Cortex of kidney (tissue), 1 donor: ENCODE measurements at places on chromosomes 7 and 10.

- no peak for DNase-seq
These were observed 28.6 kb downstream of the PON3 start for GRCh38 chr7:95367606-95368005.

DNA sequence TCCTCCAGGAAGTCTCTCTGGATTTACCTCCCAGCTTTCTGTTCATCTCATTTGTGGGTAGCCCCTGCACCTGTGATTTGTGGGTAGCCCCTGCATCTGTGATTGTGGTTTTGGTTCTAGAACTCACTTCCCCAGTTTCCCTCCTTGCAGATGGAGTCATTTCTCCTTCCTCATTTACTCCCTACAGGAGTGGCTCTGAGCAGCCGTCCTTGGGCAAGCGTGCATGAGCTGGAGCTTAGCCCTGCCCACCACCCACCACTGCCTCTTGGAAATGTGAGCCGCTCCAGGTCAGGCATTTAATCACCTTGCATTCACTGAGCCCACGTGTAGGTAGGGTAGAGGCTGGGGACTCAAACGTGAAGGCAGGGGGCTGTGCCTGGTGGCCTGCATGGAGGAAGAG lies 8.2 kb downstream of the COL26A1 start:
- no peak for DNase-seq

DNA sequence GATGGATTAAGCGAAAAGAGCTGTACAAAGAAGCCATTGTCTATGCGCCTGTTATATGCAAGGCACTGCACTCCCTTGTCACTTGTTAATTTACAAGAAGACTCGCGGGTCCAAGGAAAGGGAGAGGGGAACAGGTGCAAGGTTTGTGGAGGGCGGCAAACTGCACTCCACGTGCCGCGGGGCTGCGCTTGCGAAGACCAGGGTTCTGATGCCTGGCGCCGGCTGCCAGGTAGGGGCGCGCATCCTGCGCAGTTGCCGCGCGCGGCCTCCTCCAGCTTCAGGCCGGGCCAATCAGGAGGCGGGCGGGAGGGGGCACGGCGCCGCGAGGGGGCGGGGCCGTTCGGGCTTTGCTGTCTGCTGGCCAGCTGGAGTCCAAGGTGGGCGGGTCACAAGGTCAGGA lies 140.6 kb upstream of the PALS2 start:
- no peak for DNase-seq

DNA sequence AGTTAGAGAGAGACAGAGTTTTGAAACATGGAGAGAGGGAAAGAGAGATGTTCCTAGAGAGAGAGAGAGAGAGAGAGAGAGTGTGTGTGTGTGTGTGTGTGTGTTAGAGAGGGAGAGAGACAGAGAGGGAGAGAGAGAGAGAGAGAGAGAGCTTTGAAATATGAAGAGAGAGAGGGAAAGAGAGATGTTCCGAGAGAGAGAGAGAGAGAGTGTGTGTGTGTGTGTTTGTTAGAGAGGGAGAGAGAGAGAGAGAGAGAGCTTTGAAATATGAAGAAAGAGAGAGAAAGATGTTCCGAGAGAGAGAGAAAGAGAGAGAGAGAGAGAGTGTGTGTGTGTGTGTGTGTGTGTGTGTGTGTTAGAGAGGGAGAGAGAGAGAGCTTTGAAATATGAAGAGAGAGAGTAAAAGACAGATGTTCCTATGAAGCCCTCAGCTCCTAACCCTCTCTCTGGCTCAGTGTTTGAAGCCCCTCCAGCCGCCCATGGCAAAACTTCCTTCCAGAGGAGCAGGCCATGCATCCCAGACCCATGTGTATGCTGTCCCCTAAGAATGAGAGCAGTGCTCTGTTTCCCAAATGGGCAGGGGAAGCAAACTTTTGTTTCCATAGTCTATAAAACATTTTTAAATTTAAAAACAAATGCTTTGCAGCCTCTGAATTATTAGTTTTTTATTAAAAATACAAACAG lies 130.9 kb downstream of the KCNMA1 start:
- no peak for DNase-seq

GRCh38 chr7:102214477-102215072 lies 72.1 kb upstream of the SH2B2 start:
- no peak for DNase-seq

- DNase-seq: no peak
These were observed 12.7 kb upstream of the LARP4B start for GRCh38 chr10:944034-944831.
